ENCODE measurements at places on chromosomes 11 and 22. TPM values are rescaled to one million over a fixed set of nuclear protein-coding genes. Genes with fewer than 3 reads are reported as not detected.

DNA sequence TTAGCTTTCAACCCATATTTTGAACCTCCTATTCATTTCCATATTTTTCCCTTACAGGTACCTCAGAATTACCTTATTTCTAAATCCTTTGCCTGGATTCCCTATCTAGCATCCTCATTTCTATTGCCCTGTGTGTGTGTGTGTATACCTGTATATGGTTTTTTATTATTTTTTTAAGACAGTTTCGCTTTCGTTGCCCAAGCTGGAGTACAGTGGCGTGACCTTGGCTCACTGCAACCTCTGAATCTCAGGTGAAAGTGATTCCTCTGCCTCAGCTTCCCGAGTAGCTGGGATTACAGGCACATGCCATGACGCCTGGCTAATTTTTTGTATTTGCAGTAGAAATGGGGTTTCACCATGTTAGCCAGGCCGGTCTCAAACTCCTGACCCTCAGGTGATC lies 12.6 kb downstream of the HIPK3 start:
- DNase-seq: no peak

LZTR1 gene
- 52.7 TPM for total RNA-seq

DNA sequence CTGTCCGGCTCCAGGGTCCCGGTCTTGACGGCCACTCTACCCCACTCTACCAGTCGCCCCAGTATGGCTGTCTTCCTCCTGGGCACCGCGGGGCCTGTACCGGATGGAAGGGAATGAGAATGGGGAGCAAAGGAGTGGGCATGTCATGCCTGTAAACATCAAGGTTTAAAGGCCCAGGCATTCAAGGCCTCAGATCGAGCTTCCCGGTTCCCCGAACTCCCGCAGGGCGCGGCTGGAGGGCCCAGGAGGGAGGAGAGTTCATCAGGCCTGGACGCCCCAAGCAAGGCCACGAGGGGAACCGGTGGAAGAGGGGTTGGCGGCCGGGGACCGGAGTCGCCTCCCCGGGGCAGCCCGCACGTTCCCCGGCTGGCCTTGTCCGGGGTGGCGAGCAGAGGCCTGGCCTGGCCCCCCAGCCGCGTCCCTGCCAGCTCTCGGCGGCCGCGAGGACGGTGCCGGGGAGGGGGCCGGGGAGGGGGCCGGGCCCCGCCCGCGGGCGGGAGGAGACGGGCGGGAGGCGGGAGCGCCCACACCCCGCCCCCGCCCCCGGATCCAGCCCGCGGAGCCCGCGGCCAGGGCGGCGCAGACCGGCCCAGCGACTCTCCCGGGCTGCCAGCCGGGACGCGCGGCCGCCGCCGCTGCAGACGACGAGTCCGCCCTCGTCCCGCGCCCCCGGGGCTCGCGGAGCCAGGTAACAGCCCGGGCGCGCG lies at the start of gene CDC42EP1:
TSS of gene CDC42EP1 (plus strand) at position 580 of the 707 bp plus-strand sequence. CDS start 5,870 bp downstream, outside the sequence.
- peak; percentile 68 for DNase-seq

GRCh38 chr11:95505927-95506426 lies 275.0 kb upstream of the SESN3 start:
- DNase-seq: no peak

DNA sequence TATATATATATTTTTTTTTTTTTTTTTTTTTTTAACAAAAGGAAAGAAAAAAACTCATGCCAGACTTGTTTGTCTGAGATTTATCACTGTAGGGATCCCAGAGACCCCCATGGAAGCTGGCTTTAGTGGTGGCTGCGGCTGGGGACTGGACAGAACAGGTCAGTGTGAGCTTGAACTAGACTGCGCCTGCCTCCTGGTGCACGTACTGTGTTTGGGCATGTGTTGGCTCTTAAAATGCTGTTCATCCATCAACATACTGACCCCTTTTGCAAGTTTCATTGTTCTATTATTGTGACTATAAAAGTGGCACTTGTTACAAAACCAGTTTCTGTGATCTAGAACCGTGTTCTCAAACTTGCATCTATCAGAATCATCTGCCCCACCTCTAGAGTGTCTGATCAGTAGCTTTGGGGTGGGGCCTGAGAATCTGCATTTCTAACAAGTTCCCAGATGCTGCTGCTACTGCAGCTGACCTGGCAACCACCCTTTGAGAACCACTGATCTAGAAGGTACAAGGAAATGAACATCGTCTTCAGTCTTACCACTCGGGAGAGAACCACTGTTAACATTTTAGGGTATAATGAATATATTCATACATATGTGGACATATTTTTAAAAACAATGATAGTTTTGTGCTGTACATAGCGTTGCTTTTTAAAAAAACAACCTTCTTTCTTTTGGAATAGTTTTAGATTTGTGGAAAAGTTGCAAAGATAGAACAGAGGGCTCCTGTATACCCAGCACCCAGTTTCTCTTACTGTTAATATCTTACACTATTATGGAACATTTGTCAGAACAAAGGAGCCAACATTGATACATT lies 54.0 kb downstream of the ZNRF3 start:
- no peak for DNase-seq

DNA sequence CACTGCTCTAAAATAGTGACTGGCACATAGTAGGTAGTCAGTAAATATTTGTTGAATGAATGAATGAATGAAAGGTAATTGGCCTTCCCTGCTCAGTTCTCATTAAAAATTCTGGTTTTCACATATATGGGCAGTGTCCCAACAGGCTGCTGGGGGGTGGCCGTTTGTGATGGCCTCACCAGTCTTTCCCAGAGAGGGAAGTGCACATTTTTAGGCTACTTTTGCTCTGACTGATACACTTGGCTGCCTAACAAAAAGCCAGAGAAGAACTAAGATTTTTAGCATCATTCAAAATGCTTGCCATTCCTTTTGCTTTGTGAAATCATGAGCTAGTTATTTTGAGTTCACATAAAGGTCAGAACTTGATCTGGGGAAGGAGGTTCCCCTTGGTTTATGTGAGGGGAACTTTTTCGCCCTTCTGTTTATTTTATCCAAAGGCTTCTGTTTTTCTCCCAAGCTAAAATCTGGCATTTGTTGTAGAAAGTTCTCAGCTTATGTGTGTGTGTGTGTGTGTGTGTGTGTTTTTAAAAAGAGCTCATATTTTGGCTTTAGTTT lies 83.1 kb downstream of the PTPRJ start:
- peak; percentile 97 for DNase-seq

TRIM6 gene
- total RNA-seq: 4.1 TPM

AP5B1 gene
- 9.6 TPM for total RNA-seq

DNA sequence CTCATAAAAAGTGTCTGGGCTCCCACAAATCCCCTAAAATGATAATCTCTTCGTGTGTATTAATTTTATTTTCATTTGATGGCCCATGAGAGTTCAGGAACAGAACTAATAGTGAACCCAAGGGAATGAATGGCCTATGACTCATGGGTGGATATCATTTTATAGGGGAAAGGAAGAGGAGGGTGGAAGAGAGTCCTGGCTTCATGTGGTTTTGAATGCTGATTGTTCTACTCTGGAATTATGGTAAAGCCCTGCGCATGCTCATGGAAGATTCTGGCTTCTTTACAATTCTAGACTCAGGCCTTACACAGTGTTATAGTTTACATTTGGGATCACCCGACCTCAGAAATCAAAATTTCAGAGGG lies 35.2 kb downstream of the MAML2 start:
- DNase-seq: peak; percentile 89

INPP5J gene
- total RNA-seq: 6.3 TPM

DNA sequence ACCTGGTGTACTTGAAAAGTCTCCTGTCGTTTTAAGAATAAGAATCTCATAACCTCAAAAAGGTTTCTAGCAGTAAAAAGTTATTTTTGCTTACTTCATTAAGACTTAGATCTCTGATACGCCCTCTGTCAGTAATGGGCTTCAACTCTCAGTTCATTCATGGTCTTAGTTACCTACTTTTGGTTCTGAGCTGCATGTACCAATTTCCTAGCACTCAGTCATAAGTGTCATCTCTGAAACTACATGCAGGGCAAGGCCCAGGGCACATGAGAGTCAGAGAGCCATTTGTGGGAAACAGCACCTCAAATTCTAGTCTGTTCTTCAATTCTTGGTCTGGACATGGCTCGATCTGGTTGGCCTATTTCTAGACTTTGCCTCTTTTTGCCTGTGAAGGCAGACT lies 838.4 kb downstream of the FAM181B start:
- no peak for DNase-seq

DNA sequence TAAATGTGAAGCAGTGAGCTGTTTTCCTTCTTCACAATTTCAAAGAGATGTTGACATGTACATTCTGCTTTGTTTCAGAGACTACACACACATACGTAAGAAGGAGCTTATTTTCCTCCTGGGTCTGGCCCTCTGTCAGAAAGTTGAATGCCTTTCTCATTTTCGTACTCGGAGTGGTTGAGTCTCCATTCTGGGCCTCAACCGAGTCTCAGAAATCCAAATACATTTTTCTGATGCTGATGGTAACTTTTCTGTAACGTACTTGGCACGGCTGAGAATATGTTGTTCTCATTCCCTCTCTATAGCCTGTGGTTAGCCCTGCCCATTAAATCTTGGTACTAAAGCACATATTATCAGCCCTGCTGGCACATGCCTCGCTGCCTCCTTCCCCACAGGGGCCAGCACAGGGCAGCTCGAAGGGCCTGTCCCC lies 25.3 kb downstream of the PARVA start:
- peak; percentile 83 for DNase-seq

GRCh38 chr22:16932577-16932976 lies 75.4 kb downstream of the GAB4 start:
- no peak for DNase-seq

All from umbilical cord (tissue), 2 donors.